ENCODE measurements at places on chromosomes 4 and X.

DNA sequence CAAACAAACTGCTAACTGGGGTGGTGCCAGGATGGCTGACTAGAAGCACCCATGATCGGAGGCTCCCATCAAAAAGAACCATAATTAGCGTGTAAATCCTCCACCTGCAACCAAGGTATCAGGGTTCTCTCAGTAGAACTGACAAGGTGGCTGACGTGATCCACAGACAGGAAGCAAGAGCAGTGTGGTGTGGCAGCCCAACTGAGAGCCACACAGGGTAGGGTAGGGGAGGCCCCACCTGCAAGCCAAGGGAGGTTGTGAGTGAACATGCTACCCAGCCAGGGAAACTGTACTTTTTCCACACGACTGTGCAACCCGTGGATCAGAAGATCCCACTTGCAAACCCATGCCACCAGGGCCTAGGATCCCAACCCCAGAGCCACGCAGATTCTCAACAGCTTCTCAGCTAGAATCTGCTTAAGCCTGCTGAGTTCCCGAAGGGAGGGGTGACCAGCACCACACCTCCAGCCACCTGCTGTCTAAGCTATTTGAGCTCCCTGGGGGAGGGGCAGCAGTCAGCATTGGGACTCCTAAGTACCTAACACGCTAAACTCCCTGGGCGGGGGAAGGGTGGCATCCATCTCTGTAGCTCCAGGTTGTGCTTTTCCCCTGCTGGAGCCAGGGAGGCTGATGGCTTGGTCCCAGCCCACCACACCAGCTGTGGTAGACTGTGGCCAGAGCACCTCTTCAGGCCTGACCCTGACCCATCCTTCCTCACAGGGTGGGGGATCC lies 425.1 kb downstream of the GPM6A start:
- no peak for DNase-seq

DNA sequence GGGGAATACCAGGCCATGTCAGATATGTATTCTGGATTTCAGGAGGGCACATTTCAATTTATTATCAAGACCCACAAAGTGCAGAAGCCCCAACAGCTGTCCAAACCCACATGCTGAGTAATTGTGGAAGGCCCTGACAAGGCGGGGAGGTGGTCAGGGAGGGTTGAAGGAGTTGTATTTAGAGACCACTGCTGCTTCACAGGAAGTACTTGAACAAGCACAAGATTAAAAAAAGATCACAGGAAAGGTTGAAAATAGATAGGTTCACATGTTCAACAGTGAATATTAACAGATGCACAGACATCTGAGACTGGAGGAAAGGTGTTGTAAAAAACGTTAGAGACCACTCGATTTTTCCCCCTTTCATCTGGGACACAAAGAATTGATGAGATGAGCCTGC lies 17.9 kb downstream of the ATP8A1 start:
- no peak for DNase-seq

- DNase-seq, result no peak
Observed at GRCh38 chr4:82275431-82276331, 98.1 kb downstream of the HNRNPD start.

DNA sequence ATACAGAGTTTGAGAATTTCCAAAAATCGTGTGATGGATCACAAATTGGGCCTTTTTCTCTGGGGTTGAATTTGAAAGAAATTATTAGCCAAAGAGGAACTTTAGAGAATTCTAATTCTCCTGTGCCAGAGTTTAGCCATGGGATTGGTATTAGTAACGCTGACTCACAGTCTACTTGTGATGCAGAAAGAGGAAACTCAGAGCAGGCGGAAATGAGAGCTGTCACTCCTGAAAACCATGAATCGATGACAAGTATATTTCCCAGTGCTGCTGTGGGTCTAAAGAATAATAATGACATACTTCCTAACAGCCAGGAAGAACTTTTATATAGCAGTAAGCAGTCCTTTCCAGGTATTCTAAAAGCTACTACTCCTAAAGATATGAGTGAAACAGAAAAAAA lies 64.9 kb downstream of the N4BP2 start:
- DNase-seq, result no peak

DNA sequence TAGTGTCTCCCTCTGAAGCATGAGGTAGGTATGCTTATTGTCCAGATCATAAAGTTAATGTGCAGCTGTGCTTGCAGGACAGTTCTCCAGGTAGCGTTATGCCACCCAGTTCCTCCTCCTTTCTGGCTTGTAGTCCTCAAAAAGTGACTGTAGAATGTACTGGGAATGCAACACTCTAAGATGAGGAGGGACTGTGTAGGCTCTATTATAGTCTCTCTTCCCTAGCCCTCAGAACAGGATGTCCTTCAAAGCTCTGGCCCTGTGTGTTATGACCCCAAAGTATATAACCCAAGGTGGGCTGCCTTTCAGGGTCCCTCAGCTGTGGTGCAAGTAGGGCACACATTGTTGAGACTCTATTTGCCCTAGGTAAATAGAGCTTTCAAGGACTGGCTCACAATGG lies 20.8 kb upstream of the MANBA start:
- DNase-seq, result no peak

DNA sequence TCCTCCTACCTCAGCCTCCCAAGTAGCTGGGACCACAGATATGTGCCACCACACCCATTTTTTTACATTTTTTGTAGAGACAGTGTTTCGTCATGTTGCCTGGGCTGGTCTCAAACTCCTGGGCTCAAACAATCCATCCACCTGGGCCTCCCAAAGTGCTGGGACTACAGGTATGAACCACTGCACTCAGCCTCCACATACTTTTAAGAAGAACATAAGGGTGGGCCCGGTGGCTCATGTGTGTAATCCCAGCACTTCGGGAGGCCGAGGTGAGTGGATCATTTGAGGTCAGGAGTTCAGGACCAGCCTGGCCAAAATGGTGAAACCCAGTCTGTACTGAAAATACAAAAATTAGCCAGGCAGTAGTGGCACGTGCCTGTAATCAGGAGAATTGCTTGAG lies 51.5 kb upstream of the MXD4 start:
- no peak for DNase-seq

DNA sequence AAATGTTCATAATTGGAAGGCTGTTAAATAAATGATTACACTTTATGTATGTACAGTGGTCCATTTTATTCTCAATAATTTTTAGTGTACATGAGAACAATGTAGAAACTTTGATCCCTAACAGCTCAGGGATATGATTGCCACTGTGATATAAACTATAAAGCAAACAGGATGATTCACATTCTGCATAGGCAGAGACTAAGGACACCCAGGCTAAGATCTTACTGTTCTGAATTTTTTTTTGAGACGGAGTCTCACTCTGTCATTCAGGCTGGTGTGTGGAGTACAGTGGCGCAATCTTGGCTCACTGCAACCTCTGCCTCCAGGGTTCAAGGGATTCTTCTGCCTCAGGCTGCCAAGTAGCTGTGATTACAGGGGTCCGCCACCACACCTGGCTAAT lies 186.6 kb downstream of the PDGFC start:
- no peak for DNase-seq

DNA sequence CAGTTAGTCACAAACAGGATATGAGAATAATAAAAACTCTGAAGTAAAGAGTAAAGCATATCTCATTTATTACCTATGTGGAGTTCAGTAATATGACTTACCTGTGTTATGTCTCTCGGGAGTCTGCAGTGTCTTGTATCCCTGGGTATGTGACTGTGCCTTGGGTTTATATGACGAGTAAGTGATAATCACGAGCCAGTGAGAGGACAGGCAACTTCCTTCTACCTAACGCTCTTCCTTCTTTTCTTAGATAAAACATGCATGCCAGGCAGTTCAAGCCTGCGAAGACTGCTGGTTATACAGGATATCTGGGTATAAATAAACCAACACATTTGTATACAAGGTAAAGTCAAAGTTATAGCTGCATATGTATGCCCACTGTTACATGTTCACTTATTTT lies at the start of gene HPGDS:
HPGDS (minus strand) TSS at position 143 of the 400 bp plus-strand sequence. CDS start 8,207 bp downstream, outside the sequence.
- DNase-seq, result no peak

- DNase-seq, result no peak
Observed at GRCh38 chr4:3112609-3113469, 38.4 kb downstream of the HTT start.

GRCh38 chr4:78951862-78952472 lies 12.7 kb upstream of the PAQR3 start:
- peak; percentile 65 for DNase-seq

- DNase-seq, result no peak
Observed at GRCh38 chrX:133580625-133581024, 165.3 kb upstream of the GPC4 start.

GRCh38 chr4:71553605-71554004 lies 214.8 kb downstream of the SLC4A4 start:
- no peak for DNase-seq

DNA sequence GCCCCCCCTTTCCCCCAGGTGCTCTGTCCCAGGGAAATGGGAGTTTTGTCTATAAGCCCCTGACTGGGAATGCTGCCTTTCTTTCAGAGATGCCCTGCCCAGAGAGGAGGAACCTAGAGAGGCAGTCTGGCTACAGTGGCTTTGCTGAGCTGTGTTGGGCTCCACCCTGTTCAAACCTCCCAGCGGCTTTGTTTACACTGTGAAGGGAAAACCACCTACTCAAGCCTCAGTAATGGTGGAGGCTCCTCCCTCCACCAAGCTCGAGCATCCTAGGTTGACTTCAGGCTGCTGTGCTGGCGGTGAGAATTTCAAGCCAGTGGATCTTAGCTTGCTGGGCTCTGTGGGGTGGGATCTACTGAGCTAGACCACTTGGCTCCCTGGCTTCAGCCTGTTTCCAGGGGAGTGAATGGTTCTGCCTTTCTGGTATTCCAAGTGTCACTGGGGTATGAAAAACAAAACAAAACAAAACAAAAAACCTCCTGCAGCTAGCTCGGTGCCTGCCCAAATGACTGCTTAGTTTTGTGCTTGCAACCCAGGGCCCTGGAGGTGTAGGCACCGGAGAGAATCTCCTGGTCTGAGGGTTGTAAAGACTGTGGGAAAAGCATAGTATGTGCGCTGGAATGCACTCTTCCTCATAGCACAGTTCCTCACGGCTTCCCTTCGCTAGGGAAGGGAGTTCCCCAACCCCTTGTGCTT lies 41.7 kb downstream of the ITM2A start:
- no peak for DNase-seq

DNA sequence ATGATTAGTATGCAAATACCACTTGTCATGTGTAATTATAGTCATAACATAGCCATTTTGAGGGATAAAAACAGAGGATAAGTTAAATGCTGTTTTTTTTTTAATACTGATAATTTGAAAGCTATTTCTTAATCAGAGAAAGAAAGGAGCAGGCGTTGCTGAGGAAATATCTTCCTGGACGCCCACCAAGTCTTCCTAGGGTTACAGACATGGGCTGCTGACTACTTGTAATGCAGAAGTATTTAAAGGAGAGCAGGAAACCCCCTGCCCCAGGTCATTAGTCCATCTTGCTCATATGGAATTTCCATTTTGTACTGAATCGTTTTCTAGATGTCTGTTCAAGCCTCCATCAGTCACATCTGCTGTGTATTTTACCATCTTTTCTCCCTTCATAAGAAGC lies 176.2 kb downstream of the ADGRL3 start:
- no peak for DNase-seq

- DNase-seq, result peak; percentile 18
Observed at GRCh38 chrX:71636438-71637252, 18.3 kb upstream of the CXCR3 start.

GRCh38 chr4:106365613-106366012 lies 3.0 kb downstream of the GIMD1 start:
- DNase-seq, result no peak

GRCh38 chr4:25213347-25213979 lies 20.4 kb upstream of the PI4K2B start:
- DNase-seq, result no peak

GRCh38 chrX:31656013-31656412 lies 584.2 kb upstream of the FTHL17 start:
- peak; percentile 1 for DNase-seq

DNA sequence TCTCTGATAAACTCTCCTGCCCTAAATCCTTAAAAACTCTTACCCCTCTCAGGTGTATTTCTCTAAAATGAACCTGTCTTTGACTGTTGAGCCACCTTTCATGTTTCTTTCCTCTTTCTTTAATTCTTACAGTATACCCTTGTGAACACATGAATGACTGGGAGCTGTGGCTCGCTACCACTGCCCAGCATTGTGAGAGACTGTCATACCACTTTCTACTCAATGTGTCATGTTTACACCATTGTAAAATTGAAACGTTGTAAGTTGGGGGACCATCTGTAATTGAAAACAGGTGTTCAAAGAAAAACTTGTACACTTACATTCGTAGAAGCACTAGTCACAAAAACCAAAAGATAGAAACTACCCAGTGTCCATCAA lies 66.9 kb downstream of the ZNF182 start:
- DNase-seq, result no peak

DNA sequence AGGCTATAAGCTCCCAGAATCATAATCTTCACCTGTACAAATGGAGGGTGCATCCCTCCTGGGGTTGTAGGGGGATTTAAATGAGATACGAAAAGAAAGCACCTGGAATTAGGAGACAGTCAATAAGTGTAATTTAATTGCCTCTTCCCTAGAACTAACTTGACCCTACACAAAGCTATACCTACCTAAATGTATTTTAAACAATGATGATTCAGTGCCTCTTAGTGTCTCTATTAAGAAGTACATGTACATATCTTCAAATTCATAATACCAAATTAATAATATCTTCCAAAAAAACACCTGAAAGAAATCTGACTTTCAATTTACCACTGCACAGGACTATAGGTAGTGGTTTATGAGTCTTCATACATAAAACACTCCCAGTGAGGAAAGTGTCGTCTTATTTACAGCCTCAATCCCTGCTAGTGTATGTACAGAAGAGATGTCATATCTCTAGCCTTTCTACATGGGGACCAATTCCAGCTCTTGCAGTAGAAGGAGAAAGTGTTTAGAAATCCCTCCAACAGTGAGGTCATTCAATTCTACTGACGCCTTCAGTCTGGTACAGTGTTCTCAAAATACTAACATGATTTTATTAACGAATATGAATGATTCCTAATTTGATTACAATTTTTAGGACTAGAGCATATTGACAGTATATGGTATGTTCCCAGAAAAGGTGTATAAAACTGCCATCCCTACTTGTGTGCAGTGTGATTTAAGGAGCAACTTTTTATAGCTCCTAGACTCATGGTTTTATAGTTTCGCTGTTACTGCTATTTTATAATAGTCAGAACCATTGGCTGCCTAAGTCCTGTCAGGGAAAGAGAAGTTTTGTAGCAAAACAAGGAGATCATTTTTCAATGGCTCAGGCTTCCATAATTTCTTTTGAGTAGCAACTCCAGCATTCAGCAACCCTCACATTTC lies 282.7 kb downstream of the UNC5C start:
- DNase-seq, result no peak

DNA sequence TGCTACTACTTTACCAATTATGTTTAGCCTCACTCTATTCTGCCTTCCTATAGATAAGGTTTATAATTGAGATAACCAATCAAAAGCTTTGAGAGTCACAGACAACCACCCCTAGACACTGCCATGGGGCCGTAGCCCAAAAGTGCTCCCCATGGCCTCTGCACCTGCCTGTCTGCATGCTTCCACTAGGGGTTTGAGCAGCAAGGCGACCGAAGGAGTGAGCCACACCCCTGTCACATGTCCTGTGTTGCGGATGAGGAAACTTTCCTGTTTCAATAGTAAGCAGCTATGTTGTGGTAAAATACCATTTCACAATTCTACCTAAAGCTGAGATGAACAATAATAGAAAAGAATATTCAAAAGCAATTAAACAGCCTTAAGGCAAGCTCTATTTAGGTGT lies 856.0 kb upstream of the FRG1 start:
- no peak for DNase-seq
